ENCODE measurements at places on chromosomes 3 and 15.

DNA sequence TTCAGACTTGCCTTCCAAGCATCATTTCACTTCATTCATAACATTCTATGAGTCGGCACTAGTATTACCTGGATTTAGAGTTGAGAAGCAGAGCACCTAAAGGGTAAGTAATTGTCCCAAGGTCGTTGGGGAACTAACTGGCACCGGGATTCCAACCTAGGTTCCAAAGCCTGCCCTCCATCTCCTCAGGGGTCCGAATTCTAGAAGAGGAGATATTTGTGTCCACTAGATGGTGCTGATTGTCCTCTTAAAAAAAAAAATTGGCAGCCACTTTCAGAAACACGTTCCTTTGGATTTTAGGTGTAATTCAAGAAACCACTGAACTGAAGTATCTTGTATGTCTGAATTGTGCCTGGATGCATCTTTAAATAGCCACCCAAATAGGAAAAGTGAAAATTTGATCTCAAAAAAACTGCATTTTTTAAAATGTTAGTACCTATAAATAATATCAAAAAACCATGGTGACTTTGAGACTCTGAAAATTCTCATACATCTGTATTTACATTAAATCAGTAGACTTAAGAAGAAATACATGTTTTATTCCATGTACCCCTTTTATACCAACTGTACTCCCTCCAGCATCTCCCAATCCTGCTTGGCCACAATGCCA lies 3.9 kb upstream of the FSIP1 start:
- no peak for DNase-seq

DNA sequence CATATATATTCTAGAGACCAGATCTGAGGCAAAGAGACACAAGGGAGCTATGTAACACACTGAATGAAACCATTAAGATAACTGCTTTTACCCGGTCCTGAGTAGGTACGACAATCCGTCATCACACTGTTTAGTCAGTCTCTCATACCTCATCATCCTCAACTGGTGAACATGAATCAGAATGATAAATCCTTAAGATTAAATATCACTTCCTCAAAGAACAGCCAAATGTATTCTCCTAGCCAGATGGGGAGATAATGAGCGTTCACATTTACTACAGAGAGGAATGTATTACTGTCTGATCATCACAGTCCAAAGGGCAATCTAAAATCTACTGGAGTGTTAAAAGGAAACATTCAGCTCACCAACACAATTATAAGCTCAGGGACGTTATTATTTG lies 319.4 kb upstream of the STAC start:
- no peak for DNase-seq

GRCh38 chr3:125683067-125683829 lies 88.0 kb upstream of the OSBPL11 start:
- DNase-seq: no peak

- DNase-seq: no peak
Observed at GRCh38 chr3:37458162-37459120, 284.1 kb upstream of the LRRFIP2 start.

GRCh38 chr3:172288651-172289050 lies 159.6 kb downstream of the GHSR start:
- no peak for DNase-seq

DNA sequence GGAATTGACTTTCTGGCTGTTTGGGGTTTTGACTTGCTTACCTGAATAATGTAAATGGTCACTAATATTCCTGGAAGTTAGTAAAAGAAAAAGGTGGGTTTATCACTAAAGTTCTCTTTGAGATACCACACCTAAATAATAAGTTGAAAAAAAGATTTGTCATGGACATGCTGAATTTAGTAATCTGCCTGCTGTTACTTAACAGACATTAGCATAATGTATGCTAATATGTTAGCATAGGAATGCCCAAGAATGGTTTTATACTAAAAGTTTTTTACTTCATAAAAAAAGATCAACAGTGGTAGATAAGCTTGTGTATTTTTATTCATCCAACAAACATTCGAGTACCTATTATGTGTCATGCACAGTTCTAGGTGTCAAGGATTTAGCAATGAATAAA lies 36.5 kb downstream of the GMPS start:
- no peak for DNase-seq

GRCh38 chr3:123652342-123652984 lies 67.6 kb upstream of the HACD2 start:
- peak; percentile 44 for DNase-seq

DNA sequence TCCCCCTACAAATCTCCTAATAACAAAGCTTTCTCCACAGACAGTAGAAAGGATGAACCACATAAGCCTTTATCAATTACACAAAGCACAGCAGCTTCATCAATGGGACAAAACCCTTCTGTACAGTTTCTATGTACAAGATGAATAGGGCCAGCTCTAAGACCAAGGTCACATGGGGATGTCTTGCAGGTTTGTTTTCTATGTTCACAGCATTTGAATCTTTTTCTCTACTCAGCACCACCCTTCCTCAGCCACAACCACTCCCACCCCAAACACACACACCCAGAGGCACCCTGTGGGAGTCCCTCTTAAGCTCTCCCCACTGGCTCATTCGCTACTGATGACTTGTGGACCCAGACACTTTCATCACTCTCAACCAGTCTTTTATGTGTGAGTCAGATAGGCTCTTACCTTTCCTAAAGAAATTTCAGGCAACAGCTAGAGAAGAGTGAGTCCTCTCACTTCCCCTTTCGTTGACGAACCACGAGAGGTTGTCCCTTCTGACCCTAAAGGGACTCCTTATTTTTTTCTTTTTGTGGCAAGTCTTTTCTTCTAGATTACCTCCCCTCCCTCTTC lies 57.9 kb downstream of the ARHGAP31 start:
- peak; percentile 19 for DNase-seq

DNA sequence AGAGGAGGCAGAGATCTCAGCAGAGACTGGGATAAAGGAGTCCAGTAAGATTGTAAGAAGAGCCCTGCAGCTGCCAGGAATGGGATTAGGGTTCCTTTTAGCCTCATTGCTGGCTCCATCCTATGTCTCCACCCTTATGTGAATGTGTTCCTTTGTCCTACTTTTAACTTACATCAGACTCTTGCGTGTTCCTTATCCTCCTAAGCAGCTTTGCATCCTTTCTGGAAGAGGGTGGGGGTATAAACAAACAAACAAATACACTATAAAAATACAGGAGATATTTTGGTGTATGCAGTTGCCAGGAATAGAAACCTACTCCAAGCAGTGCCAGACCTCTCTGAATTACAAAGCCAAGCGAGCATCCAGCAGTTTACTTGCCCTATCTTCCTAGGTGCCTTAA lies 194.7 kb downstream of the ADAMTS9 start:
- no peak for DNase-seq

GRCh38 chr3:194465920-194466570 lies 20.8 kb downstream of the ATP13A3 start:
- DNase-seq: no peak

- DNase-seq: peak; percentile 77
Observed at GRCh38 chr15:44719293-44719999, 8.1 kb downstream of the B2M start.

DNA sequence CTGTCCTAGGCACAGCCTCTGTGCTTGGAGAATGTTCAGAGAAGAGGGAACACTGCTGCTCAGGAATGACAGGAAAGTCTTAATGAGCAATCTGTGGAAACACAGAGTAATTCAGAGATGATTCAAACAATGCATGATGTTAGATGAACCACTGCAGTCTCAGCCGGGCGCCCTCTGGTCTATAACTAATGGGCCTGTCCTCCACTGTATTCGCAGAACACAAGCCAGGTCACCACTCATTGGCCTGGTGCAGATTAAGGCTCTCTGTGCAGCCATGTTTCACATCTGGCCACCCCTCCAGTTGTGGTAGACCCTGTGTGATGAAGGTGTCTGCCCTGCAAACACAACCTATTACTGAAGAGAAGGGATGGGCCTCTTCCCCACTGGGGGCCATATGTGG lies 281.7 kb upstream of the ROPN1 start:
- DNase-seq: no peak

DNA sequence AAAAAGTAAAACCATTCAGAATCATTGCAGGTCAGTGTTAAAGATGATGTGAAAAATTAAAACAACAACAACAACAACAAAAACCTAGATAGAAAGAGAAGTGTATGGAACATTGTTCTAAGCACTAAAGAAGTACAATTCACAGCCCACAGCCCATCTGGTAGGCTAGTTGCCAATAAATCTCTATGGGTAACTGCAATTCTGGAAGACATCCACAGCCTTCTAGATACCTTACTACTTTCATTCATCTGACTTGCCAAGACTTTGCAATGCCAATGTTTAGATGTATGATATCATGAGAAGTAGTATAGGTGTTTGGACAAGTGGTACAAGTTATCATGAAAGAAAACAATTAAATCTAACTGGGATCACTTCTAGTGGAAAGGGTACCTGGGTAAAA lies 198.6 kb downstream of the VGLL3 start:
- no peak for DNase-seq

DNA sequence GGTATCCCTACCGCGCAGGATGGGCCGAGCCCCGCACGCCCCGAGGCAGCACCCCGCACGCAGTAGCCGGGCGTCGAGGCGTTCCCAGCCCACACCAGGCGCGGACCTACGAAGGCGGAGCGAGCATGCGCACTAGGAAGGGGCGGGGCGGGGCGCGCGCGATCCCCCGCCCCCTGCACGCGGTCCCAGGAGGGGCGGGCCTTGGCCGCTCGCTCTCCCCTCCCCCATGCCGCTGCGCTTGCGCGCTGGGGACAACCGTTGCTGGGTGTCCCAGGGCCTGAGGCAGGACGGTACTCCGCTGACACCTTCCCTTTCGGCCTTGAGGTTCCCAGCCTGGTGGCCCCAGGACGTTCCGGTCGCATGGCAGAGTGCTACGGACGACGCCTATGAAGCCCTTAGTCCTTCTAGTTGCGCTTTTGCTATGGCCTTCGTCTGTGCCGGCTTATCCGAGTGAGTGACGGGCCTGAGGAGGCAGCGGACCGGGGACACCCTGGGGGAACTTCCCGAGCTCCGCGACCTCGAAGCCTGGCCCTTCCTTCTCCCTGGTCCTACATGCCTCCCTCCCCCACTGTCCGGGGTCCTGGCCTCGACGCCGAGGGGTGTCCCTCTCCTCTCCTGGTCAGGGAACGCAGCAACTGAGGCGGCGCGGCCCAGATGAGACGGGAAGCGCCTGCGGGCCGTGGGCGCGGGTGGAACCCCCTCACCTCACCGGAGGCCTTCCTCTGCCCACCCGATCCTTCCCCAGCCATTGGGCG lies at the start of gene SPESP1:
TSS of gene SPESP1 (plus strand) at position 258 of the 755 bp plus-strand sequence. CDS start at position 387, 129 bp downstream.
- DNase-seq: peak; percentile 52

- DNase-seq: no peak
Observed at GRCh38 chr3:58723173-58723572, 56.6 kb upstream of the FAM3D start.

- DNase-seq: no peak
Observed at GRCh38 chr15:48800245-48800644, 10.6 kb downstream of the CEP152 start.

Data from stimulated activated naive CD8-positive, alpha-beta T cell treated with anti-CD3 and anti-CD28 coated beads, Interleukin-15, amount 100 ng/mL, for 72 hours (primary cell).